ENCODE measurements at places on chromosomes 5 and 9. TPM values are rescaled to one million over a fixed set of nuclear protein-coding genes. Genes with fewer than 3 reads are reported as not detected.

Gene IRX1
- not detected for total RNA-seq

Gene ENTPD2
- total RNA-seq: 2.1 TPM

Gene C6
- not detected for total RNA-seq

Gene RMND5B
- total RNA-seq: 29.8 TPM

Gene SPOCK1
- total RNA-seq: 17.0 TPM

Gene HMCN2
- 0.05 TPM for total RNA-seq

Gene TXNDC8
- not detected for total RNA-seq

Gene CDKN2B
- total RNA-seq: not detected

Gene BTNL9
- 1.0 TPM for total RNA-seq

Gene TCF7
- total RNA-seq: 11.3 TPM

Gene CENPK
- 27.9 TPM for total RNA-seq
